ENCODE measurements at places on chromosomes 16 and 17.

DNA sequence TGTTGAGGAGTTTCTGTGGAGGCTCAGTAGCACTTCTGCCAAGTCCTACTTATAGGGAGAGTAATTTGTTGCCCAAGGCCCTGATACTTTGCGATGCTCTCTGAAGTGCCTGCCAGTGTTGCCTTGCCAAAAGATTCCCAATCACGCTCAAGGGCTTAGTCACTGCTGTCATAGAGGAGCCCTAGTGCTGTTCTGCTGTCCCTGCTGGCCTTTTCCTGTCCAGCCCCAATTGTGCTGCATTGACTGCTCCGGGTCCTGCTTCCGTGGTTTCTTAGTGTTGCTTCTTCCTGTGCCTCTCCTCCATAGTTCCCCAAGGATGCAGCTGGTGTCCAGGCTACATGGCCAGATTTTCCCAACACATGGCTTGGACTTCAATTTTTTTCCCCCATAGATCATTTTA lies 13.9 kb downstream of the NUP93 start:
- no peak for DNase-seq

DNA sequence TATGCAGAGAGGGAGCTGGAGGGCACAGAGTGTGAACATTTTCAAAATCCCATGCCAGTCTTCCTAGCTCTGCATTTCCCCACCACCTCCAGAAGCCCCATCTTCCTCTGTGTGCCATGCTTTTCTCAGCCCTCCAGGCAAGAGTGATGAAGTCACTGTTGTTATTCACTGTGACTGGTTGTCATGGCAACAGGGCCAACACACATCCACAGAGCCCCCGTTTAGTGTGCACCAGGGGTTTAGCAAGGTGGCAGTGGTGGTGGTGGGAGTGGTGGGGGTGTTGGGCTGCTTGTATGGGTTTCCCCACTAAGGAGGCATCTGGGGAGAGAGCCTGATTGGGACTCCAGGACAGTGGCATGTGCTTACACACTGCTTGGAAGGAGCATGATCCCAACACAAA lies 309.9 kb upstream of the ASIC2 start:
- DNase-seq: no peak

DNA sequence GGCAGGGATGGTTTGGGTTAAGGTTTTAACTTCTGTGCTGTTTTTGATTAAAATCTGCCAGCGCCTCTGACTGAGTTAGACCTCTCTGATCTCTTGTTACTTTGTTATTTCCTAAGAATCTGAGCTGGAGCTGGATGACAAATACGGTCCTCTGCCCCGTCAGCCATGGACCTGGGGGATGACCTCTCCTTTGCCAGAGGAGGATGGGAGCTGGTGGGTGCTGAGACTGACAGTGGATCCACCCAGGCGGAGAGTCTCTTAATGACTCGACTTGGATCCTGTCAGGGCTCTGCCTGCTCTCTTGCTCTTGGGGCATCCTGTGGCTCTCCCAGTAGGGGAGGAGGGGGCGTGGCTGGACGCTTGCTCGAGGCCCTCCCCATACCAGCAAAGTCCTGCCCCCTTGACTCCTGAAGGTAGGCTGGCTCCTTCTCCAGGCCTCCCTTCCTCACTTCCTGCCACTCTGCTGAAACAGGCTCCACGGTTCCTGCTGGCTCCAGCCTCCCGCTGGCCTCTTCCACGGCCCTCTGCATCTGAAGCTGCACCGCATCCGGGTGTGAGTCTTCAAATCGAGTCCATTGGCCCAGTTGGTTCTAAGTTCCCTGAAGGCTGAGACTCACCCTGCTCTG lies 24.8 kb upstream of the MAP3K14 start:
- DNase-seq: peak; percentile 41

DNA sequence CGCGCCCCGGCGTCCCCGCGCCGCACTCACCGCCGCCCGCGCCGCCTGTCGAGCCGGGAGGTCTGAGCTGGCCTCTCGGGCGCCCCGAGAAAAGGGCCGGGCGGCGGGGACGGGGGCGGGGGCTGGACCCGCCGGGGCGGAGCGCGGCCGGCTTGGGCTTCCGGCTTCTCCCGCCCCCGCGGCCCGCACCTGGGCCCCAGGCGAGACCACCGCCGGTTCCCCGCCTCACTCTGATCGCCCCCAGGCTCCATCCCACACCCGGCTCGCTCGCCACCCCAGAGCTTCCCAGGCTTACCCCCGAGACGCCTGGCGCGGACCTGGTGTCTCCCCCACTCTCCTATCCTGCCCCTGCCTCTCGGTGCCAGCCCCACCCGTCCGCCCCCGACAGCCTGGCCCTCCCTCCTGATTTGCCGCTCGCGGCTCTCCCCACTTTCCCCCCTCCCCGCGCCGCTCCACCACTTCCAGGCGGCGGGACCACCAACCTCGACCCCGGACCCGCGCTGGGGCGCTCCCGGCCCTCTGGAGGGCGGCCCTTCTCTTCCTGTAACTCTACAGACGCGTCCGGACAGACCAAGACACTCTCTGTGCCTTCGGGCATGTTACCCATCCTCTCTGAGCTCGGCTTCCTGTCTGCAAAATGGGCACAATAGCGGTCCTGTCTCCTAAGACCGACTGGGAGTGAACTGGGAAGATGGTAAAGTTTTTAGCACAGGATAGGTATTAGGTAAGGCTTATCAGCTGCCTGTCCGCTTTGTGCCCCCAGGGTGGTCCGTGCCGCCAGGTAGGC lies at the start of gene LITAF:
TSS of gene LITAF (minus strand) at position 64 of the 787 bp plus-strand sequence. CDS start 30,189 bp downstream, outside the sequence.
- peak; percentile 25 for DNase-seq

GRCh38 chr16:19746561-19746960 lies 28.5 kb downstream of the IQCK start:
- no peak for DNase-seq

DNA sequence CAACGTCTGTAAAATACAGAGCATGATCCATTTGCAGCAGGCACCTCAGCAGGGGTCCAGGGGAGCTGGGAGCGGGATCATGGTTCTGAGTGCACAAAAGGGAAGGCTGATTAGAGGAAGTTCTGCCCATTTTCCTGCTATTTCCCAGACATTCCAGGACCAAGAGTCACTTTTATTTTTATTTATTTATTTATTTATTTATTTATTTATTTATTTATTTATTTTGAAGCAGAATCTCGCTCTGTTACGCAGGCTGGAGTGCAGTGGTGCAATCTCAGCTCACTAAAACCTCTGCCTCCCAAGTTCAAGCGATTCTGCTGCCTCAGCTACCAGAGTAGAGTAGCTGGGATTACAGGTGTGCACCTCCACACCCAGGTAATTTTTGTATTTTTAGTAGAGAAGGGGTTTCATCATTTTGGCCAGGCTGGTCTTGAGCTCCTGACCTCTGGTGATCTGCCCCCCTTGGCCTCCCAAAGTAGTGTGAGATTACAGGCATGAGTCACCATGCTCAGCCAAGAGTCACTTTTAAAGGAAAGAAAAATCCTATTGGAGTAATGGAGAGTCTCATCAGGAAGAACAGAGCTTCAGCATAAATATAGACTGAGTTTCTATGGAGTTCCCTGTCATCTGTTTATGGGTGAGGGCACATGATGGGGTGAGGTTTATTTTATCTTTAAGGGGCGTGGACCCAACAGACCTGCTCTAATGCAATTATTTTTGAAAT lies 355.2 kb downstream of the HAPSTR1 start:
- no peak for DNase-seq

DNA sequence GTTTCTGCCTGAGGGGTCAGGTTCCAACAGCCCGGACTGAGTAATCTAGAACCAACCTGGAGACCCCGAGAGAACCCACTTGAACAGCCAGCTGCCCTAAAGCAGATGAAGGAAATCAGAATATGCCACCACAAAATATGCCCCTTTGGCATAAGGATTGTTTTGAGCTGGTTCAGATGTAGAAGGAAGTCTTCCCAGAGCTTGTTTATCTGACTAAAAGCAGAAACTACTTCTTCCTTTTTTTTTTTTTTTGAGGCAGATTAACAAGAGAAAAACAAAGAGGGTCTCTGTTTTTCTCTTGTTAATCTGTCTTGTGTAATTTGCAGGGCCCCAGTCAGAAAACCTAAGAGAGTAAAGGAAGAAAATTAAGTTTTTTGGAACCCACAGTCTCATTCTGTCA lies 53.0 kb downstream of the PECAM1 start:
- DNase-seq: no peak

GRCh38 chr16:1150511-1150982 lies 2.4 kb upstream of the CACNA1H start:
- DNase-seq: no peak

- no peak for DNase-seq
Measured at GRCh38 chr16:84739349-84740124, 39.7 kb downstream of the USP10 start.

- no peak for DNase-seq
Measured at GRCh38 chr16:9351440-9351839, 260.0 kb downstream of the HAPSTR1 start.

- DNase-seq: no peak
Measured at GRCh38 chr17:69503711-69504110, 89.2 kb downstream of the MAP2K6 start.

DNA sequence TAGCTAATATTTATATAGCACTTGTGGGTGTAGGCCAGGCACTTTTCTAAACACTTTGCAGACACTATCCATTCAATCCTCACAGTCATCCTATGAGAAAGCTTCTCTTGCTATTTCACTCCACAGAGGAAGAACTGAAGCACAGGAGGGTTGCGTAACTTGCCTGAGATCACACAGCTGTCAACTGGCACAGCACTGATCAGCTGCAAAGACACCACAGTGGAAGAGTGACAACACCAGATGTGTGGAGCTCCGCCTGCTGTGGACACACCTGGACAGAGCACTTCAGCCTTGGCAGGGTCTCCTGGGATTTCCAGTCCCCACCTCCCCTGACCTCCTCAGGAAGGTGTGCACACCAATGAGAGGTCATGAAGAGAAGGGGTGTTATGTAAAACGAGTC lies 13.3 kb upstream of the CNEP1R1 start:
- DNase-seq: no peak

- DNase-seq: peak; percentile 3
Measured at GRCh38 chr16:52861614-52862022, 191.1 kb downstream of the CHD9NB start.

DNA sequence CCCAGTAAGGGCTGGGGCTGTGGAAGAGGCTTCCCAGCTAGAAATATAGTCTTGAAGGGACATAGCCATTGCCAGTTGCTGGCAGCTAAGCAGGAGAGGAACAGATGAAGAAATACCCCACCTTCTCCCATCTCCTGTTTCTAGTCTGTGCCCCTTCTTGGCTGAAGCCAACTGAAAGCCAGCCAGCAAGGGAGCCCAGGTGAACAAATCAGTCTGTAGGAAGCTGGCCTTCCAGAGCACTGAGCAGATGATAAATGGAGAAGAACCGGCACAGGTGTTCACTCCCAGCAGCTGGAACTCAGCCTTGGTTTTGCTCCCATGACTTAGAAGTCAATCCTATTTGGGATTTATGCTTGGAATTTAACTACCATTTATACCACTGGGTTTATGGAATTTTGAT lies 69.2 kb upstream of the DHX40 start:
- DNase-seq: peak; percentile 41

GRCh38 chr16:90078579-90078895 lies 1.4 kb upstream of the PRDM7 start:
- no peak for DNase-seq

GRCh38 chr16:25855063-25855462 lies 163.3 kb downstream of the HS3ST4 start:
- no peak for DNase-seq

DNA sequence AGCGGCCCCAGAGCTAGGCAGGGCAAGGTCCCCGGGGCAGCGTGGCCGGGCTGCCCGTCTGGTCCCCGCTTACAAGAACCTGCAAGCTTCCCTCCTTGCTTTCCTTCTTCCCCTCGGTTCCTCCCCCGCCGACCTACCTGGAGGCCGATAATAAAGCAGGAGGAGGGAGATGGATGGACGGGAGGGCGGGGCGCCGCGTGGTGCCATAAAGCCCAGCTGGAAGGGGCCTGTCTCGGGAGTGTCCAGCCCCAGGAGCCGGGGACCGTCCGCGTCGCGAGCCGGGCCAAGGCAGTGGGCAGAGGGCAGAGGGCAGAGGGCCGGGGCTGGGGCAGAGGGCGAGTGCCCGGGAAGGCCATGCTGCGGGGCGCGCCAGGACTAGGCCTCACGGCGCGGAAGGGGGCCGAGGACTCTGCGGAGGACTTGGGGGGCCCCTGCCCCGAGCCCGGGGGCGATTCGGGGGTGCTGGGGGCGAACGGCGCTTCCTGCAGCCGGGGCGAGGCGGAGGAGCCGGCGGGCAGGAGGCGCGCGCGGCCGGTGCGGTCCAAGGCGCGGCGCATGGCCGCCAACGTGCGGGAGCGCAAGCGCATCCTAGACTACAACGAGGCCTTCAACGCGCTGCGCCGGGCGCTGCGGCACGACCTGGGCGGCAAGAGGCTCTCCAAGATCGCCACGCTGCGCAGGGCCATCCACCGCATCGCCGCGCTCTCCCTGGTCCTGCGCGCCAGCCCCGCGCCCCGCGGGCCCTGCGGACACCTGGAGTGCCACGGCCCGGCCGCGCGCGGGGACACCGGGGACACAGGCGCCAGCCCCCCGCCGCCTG lies at the start of gene BHLHA9:
TSS of gene BHLHA9 (plus strand) at position 235 of the 820 bp plus-strand sequence. CDS start at position 355, 120 bp downstream.
- no peak for DNase-seq

DNA sequence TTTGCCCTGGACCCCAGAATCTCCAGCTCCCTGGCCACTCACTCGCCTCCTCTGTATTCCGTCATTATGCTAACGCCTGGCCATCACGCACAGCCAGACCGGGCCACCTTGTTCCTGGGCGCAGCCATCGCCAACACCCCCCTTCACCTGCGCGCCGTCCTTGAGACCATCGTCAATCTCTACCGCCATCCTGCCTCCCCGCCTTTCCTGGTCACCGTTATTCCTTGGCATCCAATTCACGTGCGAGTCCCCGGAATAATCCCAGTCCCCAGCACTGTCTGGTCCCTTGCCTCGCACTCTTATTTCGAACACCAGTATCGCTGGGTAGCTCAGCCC lies 541 bp downstream of the VKORC1 start:
- peak; percentile 46 for DNase-seq

DNA sequence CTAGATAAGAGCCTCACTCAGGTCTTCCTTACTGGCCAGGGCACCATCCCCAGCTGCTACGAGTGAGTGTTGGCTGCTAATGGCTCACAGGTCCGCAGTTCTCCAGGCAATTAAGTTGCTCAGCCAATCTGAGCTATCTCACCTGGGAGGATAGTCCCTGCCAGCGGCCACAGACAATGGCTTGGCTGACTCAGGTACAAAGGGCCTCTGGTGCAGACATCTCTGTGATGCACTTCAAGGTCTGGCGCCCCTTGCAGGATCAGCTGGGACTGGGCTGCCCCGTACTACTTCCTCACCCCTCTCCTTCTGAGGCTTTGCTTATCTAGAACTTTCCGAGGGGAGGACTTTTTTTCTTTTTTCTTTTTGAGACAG lies 49.2 kb upstream of the EMP2 start:
- no peak for DNase-seq
